ENCODE measurements at places on chromosomes 4 and X.

DNA sequence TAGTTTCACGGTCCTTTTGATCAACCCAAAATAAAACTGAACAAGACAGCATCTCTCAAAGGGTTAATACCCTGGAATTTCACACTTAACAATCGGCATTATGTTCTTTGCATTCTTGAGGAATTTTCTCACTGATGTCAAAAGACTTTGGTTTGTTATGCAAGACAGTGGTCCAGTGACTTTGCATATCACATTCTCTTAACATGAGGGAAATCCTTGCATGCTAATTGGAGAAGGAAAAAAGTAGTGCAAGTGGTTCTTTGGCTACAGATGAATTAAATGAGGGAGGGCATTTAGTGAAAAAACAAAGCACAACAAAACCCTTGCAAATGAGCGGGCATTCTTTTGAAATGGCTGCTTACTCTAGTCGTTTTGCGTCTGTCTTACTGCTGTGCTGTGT lies 105.1 kb upstream of the LIMCH1 start:
- DNase-seq = no peak

GRCh38 chr4:118983831-118984230 lies 95.2 kb downstream of the SYNPO2 start:
- DNase-seq = no peak

DNA sequence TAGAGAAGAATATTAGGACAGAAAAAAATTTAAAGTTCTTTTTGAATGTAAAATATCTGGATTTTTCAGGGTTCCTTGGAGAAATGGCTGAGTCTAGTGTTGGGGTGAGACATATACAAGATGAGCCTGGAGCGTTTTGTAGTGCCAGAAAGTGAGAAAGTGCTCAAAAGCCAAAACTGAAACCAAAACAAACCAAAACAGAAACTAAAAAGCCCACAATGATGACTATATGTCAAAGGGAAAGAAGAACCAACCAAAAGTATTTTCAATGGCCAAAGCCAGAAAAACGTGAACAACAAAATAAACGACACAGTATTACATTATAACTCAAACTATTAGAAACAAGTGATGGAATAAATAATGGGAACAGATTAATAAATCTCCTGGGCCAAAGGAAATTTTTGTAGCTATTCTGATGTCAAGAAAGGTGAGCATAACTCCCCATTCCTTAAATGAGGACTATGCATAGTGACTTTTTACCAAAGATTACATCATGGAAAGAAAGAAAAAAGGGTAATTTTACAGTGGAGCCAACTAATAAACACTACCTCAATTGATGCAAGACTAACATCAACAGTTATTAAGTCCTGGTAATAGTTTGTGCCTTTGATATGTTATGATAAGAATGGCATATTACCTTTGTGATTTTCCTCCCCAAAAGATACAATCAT lies 1137.6 kb downstream of the C4orf33 start:
- DNase-seq = no peak

DNA sequence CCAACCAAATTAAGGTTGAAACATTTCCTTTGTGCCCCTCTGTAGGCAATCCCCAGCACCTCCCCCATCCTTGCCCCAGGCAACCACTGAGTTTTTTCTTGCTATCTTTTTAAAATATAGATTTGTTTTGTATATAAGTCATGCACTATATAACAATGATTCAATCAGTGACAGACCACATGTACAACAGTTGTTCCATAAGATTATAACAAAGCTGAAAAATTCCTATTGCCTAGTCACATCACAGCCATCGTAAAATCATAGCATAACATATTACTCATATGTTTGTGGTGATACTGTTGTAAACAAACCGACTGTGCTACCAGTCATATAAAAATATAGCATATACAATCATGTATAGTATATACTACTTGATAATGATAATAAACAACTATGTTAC lies 211.9 kb upstream of the NRK start:
- no peak for DNase-seq

DNA sequence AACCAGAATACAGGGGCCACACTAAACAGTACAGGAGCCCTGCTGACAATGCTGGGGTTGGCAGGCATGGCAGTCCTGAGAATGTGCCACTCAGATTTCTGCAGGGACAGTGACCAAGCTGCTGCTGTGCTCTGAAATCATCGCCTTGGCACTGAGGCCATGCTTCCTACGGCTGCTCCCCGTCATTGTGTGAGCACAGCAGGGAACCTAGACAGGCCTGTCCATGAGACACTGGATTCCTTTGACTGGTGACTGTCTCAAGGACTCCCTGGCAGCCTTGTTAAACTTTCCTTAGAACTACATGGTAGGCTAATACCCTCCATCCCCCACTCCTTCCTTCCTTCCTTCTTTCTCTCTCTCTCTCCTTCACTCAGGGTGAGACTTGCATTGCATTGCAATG lies 111.4 kb downstream of the LUZP4 start:
- DNase-seq = no peak

GRCh38 chr4:59612235-59612634 lies 1587.9 kb upstream of the ADGRL3 start:
- DNase-seq = no peak

DNA sequence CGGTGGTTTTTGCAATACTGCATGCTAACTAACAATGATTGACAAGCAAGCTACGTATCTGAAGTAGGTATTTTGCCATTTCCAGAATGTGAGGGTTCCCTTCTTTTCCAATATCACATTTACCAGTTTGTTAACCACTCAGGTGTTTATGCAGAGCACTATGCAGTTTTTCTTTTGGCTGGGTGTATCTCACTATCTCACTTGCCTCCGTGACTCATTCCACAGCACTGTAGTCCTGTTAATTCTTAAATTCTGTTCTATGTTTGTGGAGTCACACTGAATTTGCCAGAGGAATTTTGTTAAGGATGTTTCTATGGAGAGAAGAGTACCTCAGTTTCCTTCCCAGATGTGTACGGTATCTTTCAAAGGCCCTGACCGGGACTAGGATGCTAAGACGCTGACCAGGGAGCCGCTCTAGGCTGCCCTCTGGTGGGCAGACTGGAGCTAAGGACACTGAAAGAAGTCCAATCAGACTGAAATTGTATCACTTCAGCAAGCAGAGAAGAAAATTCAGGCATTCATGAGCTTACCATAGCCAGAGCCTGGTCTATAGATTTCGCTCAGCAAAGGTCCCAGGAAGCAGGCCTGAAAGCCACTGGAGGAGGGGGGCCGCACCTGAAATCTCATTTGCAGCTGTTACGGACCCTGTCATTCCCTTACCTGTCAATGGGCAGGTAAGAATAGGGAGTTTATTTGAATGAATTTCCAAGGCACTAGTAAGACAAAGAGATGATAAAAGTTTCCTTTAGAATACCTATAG lies 388.4 kb upstream of the SPOCK3 start:
- no peak for DNase-seq

DNA sequence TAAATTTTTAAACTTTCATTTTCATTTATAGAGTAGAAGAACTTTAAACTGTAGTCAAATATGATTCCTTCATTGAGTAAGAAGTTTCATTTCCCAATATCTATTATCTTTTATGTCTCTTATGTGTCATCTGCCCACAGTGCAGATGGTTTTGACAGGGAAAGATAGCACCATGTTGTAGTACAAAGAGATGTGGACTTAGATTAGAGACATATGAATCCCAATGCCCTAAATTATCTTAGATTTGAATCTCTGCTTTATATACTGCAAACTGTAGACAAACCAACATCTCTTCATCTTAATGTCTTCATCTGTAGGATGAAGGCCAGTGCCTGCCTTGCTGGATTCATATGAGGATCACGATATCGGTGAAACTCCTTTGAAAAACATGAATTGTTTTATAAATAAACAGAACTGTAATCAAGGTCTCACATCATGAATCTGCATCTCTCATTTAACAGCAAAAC lies 217.5 kb downstream of the BANK1 start:
- peak; percentile 58 for DNase-seq

DNA sequence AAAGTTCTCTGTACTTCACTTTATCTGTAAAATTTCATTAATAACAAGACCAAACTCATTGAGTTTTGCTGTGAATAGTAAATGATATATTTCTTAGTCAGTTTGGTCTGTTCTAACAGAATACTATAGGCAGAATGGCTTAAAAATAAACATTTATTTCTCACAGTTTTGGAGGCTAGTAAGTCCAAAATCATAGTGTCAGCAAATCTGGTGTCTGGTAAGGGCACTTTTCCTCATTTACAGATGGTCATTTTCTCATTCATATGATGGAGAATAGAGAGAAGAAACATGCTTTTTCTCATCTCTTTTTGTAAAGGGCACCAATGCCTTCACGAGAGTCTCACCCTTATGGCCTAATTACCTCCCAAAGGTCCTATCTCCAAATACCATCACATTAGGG lies 415.1 kb downstream of the FAM133A start:
- DNase-seq = no peak

GRCh38 chrX:148872881-148873280 lies 372.5 kb downstream of the AFF2 start:
- no peak for DNase-seq

GRCh38 chr4:105996845-105997244 lies 101.6 kb downstream of the NPNT start:
- DNase-seq = no peak

- no peak for DNase-seq
Observed at GRCh38 chr4:89765966-89766365, 71.0 kb downstream of the SNCA start.

- DNase-seq = no peak
Observed at GRCh38 chr4:152050106-152050505, 289.3 kb upstream of the GATB start.

DNA sequence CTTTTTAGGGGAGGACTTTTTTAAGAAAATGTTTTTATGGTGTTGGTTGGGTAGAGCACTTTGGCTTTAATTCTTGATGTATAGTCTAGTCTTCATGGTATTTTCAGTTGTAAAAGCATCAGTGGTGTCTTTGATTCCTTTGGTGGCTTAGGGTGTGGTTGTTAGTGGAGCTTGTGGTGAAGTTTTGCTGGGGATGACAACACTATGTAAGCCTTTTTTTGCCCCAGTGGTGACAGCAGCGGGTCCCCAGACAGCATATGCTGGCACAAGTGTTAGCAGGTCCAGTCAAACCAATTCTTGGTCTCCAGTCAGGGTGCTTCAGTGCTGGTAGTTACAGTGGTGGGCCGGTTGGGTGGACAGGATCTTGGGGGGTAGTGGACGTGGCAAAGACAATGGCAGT lies 52.0 kb downstream of the CHIC1 start:
- peak; percentile 32 for DNase-seq

GRCh38 chr4:37780444-37781130 lies 45.9 kb upstream of the PGM2 start:
- DNase-seq = no peak

GRCh38 chrX:139246295-139246694 lies 284.2 kb upstream of the F9 start:
- no peak for DNase-seq

DNA sequence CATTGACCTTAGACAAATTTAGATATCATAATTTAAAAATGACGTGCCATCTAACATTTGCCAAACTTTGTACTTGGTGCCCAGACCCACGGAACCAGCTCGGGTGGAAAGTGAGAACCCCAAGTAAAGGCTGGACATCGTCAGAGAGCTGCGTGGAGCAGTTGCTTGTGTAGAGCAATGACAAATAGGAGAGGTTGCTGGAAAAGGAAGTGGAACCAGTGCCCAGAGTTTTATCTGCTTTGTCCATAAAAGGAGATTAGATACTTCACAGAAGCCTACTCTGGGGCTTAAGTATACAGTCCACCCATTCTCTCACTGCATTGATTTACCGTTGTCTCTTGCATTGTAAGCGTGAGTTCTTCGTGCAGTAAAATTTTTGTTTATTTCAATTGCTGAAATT lies 5.4 kb upstream of the TBC1D1 start:
- no peak for DNase-seq

DNA sequence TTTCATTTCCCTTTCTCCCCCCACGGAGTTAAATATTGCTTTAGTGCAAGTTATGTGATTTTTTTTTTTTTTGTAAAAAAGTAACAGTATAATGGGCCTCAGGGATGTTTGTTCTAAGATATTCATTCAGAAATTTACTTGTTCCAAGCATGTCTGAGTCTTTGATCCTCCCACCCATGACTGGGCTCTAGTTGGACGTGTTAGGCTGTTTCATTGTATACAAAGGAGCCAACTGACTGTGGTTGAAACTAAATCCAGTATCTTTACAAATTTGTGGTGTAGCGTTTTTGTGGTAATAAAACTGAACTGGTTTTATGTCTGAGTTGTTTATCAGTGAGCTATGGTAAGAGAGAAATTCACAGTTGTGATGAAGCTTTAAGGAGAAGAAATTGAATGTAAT lies 74.1 kb downstream of the DOCK11 start:
- no peak for DNase-seq

DNA sequence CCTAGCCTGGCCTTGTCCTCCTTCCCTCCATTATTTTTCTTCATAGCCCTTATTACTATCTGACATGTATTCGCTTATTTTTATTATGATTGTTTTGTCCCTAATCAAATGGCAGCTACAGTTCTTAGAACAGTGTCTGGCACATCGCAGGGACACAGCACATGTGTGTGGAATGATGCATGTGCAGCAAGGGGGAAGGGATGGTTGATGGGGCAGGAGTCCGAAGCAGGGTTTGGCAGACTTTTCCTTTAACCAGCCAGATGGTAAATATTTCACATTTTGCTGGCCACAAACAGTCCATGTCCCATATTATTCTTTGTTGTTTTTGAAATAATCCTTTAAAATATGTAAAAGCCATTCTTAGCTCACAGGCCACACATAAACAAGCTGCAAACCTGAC lies 128.3 kb upstream of the STIM2 start:
- DNase-seq = no peak

DNA sequence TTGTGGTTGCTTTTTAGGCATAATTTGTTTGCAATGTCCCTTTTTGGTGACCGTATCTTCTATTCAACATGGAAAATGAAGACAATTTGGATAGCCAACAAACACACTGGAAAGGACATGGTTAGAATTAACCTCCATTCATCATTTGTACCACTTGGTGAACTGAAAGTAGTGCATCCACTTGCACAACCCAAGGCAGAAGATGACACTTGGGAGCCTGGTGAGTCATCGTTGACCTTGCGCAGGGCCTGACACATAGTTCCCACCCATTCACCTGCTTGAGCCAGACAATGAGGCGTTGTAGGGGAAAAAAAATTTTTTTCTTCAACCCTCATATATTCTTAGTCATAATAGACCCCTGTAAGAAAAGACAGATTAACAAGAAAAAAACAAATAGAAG lies 32.4 kb downstream of the EGF start:
- no peak for DNase-seq

DNA sequence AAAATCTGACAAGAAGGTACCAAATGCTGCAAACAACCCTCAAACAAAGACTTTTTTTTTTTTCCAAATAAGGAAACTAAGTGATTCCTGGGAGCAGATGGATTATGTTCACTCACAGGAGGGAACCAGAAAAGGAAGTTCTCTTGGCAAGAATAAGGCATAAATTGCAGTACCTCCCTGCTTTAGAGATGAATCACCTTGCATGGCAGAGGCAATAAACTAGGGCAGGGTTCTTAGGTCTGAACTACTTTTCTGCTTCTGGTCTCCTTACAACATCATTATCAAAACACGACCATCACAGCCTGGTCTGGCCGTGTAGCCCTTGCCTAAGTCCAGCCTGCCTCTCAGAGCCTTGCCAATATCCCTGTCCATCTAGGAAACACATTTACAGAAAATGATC lies 6.3 kb downstream of the TMEM31 start:
- DNase-seq = no peak
